ENCODE measurements at places on chromosomes 11 and 22.

GRCh38 chr22:37609240-37610152 is 862 bp downstream of the GGA1 start:
- no peak for DNase-seq

DNA sequence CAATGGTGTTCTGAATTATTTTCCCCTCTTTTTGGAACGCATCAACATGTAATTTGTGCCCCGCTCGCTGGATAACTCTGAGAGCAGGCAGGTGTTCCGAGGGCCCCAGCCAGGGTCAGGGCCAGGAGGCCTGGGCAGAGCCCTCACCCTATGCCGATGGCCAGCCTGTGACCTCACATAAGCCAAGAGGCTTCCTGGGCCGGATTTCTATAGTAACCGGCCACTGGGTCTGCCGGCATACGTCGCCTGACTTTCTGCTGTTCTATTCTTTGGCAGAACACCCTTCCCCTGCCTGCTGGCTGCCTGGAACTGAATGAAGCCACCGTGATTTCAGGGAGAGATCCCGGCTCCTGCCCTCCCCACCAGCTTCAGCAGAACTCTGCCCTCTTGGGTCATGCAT is 375.2 kb downstream of the SHANK2 start:
- no peak for DNase-seq

- no peak for DNase-seq
Observed at GRCh38 chr11:132475026-132475425, 1057.3 kb downstream of the OPCML start.

DNA sequence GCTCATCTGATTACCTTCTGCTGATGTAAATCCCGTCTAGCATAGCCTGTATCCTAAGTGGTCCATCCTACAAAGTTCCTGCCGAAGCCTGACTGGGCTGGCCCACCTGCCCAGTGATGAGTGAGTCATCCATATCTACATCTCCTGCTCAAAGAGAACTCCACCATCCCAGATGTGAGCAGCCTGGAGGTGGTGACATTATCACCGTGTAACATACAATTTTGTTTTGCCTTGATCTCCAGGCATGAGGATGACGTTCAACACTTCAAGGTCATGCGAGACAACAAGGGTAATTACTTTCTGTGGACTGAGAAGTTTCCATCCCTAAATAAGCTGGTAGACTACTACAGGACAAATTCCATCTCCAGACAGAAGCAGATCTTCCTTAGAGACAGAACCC is 5.6 kb downstream of the TMA7B start:
- no peak for DNase-seq

DNA sequence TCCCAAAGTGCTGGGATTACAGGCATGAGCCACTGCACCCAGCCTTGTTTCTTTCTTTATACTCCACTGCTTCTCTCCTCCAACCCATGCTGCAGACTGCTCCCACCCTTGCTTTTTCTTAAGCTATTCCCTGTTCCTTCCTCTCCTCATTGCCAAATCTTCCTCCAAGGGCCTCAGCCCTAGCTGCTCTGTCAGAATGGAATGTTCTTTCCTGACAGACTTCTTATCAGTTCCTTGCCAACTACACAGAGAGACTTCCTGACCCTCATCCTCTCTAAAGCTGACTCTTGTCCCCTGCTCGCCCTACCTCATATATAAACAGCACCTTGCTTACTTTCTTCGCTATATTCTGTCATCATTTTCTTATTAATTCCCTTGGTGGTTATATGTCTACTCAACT is 16.9 kb upstream of the PIK3C2A start:
- DNase-seq: no peak

- DNase-seq: no peak
Observed at GRCh38 chr11:99630629-99631028, 609.9 kb downstream of the CNTN5 start.

DNA sequence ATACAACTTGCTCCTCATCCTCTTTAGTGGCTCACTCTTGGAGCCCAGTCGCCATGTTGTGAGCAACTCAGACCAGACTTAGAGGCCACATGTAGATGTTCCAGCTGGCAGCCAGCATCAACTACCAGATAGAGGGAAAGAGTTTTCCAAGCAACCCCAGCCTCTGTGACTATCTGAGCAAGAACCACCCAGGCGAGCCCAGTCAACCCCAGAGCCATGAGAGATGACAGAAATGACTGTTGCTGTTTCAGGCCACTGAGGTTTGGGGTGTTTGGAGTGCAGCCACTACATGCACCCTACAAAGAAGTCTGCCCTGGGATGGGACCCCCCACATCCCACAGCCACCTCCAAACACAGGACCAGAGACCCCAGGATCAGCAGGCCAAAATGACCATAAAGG is 24.8 kb upstream of the CLDN5 start:
- DNase-seq: no peak

GRCh38 chr11:1878137-1879031 is 13.3 kb downstream of the PRR33 start:
- peak; percentile 11 for DNase-seq

DNA sequence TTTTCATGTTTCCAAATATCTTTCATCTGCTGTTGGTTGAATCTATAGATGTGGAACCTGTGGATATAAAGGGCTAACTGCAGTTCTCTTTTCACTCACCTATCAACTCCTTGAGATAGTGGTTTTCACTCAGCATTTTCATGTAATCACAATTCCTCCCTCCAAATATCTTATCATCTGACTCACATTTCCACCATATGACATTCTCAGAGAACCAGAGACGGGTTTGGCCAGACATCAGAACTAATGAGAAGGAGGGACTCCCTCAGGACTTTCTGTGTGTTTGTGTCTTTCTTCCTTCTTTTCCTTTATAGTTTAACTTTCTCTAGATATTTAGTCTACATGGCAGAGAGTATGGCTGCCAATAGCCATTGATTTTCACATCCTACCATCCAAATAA is 134.8 kb upstream of the DDI1 start:
- DNase-seq: no peak

GRCh38 chr11:102733232-102733875 is 8.6 kb upstream of the MMP8 start:
- peak; percentile 62 for DNase-seq

GRCh38 chr22:25898707-25899365 is 156.8 kb downstream of the MYO18B start:
- no peak for DNase-seq

DNA sequence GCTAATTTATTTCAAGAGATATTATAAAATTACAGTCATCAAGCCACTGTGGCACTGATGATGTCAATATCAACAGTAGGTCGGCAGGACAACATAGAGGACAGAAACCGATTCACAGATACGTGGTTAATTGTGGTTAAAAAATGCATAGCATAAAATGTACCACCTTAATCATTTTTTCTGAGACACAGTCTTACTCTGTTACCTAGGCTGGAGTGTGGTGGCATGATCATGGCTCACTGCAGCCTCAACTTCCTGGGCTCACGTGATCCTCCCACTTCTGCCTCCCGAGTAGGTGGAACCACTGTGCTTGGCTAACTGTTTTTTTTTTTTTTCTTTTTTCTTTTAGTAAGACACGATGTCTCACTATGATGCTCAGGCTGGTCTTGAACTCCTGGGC is 21.0 kb upstream of the TOLLIP start:
- DNase-seq: no peak

DNA sequence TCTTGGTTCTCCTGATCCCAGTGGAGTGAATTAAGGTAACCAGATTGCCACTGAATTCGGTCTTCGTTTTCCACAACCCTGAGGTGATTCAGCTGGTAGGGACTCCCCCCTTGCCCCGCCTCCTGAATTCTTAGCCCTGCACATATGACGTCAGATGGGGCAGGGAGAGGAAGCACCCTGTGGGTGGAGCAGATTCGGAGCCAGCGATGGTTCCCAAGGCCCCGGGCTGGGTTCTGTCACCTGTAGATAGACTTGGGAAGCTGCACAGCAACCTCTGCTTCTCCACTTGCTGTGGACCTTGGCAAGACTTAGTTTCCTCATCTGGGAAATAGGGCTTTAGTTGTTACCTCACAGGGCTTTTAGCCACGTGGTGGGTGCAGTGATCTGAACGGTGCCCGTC is 67.8 kb downstream of the CTTN start:
- no peak for DNase-seq

- peak; percentile 46 for DNase-seq
Observed at GRCh38 chr11:73950869-73951710, at the start of gene DNAJB13. DNAJB13 (plus strand) TSS chr11:73951026; CDS start chr11:73951070, 44 bp downstream.

- no peak for DNase-seq
Observed at GRCh38 chr11:9379041-9379440, 5.4 kb upstream of the IPO7 start.

- DNase-seq: no peak
Observed at GRCh38 chr11:69183613-69184012, 27.9 kb downstream of the SMIM38 start.

DNA sequence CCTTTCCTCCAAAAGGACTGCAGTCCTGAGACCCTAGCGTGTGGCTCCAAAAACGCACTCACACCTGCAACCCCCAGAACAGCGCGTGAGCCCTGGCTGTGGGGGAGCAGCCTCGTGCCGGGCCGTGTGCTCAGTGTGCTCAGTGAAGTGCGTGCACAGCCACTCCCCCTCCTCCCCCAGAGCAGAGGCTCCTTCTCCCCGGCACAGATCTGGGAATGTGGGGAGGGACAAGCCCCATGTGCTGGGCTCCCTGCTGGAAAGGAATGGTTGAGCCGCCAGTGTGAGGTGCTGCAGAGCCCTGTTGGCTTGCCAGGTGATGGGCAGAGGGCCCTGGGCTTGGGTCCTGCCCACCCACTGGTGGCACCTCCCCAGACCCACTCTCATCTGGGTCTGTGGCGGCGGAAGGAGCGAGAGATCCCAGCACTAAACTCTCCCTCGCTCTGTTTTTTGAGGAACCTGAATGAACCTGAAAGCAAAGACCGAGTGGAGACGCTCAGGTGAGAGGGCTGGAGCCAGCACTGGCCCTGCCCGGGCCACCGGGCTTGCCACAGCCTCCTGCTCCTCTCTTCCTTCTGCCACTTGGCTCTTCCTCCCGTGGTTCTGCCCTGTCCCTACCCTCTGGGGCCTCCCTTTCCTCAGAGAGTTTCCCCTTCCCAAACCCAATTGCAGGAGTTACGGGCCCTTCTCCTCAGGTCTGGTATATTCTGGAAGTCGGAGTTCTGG is 9.0 kb downstream of the RCOR2 start:
- DNase-seq: no peak

DNA sequence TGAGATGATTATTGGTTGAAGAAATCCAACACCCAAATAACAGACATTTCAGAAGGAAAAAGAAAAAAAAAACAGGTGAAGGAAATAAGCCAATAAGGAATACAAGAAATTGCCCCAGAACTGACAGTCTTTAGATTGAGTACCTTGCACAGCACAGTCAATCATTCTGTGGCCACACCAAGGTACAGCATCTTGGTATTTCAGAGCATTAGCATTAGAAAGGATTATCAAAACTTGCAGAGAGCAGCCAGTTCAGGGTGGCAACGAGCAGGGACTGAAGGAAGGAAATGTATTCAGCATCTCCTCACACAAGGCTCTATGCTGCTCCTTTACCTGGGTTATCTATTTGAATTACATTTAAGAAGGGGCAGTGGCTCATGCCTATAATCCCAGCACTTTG is 2.1 kb downstream of the ADA2 start:
- no peak for DNase-seq

GRCh38 chr22:26887456-26887855 is 230.1 kb downstream of the MIAT start:
- DNase-seq: no peak

DNA sequence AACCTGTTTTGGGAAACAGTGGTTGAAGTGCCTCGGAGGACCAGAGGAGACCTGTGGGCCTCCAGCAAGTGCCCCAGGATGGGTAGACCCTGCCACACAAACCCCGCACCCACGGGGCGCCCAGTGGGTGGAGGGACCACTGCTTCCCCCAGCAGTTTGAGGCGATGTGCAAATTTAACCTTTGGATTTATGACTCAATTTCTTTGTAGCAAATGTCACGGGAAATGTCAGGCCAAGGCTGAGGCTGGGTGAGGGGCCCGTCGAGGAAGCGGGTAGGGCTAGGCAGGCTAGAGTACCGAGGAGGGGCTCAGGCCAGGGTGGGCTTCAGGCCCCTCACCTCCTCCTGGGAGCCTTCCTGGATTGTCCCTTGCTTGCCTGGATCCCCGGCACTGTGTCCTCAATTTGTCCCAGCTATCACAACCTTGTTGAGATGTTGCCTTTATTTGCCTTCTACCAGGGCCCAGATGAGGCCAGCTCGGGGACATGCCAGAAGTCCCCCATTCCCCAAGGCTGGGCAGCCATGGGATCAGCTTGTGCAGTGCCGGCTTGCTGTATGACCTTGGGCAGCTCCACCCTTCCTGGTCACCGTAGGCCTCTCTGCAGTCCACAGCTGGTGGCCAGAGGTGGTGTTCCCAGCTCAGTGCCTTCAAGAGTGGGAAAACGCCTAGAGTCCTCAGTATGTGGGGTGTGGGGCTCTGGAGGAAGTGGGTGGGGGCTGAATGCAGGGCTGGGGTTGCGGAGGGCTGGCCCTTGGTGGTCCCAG is 39.5 kb upstream of the PRODH start:
- peak; percentile 91 for DNase-seq

DNA sequence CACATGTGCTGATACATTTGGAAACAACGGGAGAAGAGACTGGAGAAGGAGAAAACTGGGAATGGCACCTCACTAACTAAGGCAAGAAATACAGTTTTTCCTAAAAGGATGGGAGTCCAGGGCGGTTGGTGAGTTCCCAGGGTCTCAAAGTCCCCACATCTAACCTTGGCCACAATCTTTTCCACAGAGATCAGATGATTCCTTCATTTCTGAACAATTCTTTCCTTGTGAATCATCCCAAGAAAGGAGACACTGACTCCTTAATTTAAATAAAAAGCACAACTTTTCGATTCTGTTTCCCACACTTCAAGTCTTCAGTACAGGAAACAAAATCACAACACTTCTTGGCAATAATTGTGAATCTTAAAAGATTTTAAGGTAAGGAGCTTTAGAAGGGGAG is 384.7 kb downstream of the DCDC1 start:
- no peak for DNase-seq

DNA sequence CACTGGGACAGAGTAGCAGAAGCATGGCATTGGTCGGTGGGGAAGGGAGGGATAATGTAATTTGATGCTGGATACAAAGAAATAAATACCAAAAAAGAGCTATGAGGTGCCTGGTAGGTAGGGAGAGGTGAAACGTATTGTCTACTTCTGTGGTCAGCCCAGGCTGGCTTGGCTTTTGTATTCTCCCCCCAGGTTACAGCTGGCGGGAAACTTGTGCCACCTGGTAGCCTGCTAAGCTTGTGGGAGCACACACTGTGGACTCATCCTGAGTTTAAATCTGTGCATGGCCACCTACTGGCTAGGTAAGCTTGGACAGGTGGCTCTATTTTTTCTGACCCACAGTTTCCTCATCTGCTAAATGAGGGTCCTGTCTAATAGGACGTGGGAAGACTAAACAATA is 165.2 kb upstream of the E2F8 start:
- DNase-seq: no peak

- DNase-seq: no peak
Observed at GRCh38 chr11:92329137-92329536, 104.5 kb downstream of the FAT3 start.
